Spinal cord (tissue), 10 donors: ENCODE measurements at places on chromosomes 5 and 9.

- DNase-seq: peak; percentile 69
Observed at GRCh38 chr9:78261403-78262001, 25.6 kb downstream of the CEP78 start.

DNA sequence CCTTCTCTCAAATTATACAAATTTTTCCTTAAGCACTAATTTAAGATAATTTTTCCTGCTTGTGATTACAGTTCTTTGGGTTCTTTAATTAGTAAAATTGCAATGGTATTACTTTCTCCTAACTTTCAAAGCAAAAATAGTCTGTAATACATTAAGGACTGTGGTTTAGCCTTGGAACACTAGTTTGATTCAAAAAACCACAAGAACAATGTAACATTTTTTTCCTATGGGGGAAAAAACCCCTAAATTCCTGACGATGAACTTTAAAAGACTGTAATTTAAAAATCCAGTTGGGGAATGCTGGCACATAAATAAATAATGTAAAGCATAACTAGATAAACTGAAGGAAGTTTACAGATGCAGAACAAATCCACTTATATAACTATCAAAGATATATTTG is 65.3 kb downstream of the CDC14B start:
- no peak for DNase-seq

DNA sequence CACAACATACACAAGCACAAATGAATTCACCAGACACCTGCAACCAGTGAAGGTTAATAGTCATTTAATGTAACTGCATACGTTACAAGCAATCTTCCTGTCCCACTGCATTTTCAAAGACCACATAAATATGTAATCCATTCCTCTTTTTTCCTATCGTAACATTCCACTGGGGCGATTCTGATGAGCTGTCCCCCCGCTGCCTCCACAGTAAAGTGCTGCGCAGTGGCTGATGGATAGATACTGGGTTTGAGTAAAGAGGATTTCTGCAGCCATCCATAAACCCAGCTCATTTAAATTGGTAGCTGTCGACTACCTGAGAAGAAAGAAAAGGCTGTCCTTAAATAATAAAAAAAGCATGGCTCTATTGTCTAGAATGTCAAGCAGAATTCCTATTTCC is 181.1 kb downstream of the SPOCK1 start:
- no peak for DNase-seq

DNA sequence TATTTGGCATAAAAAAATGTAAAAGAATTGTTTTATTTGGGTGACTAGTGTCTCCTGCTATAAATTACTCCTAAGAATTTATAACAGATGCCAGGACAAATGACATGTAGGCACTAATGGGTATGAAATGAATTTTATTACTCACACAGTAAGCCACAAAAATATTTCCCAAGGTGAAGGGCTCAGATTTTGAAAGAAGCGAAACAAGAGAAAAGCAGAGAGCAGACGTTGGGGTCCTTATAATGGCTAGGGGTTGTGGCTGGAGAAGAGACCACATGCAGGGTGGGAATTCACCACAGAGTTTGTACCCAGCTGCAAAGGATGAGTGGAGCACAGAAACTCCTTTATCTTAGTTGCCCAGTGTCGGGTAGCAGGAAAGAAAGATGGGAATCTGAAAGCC is 45.0 kb upstream of the PRR16 start:
- no peak for DNase-seq

DNA sequence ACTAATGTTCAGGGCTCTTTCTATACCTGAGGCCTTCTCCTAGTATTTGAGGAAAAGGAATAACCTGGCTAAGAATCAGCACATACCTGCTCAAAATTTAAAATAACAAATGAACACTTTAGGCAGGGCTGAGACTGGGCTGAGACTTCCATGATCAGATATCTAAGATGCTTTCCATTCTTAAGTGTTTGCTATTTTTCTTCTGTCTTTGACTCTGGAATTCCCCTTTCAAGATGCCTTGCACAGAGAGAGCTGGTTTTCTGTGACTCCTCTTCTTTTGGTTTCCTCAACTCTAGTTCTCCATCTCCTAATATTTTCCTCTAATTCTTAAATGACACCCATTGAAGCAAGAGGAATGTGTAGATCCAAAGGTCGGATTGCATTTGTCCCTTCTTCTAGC is 61.1 kb downstream of the DPYSL3 start:
- DNase-seq: no peak

GRCh38 chr5:14930486-14930885 is 58.9 kb upstream of the ANKH start:
- no peak for DNase-seq

DNA sequence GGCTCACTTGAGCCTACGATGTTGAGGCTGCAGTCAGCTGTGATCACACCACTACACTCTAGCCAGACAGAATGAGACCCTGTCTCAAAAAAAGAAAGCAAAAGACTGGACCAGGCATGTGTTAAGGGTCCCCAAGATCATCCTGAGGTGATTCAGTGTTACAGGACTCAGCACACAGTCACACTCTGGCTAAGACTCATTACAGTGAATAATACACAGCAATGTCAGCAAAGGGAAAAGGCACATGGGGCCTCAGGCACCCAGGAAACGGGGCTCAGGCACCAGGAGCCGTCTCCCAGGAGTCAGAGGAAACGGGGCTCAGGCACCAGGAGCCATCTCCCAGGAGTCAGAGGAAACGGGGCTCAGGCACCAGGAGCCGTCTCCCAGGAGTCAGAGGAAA is 39.2 kb upstream of the NRARP start:
- no peak for DNase-seq

DNA sequence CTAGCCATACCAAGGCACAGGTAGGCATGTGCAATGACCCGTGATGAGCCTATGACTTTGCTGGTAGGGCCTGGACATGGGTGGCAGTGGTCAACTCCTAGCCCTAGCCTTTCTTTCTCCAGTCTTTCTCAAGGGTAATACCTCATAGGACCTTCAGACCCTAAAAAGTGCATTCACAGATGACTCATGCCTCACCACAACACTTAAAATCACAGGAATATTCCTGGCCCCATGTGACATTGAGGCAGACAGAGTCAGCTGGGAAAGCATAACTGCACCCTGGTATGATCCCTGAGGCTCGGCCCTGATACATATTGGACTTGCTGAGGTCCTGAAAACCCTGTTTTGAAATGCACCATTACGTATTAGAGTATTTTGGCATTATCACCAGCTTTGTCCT is 449.5 kb downstream of the HINT1 start:
- DNase-seq: no peak

GRCh38 chr5:45382583-45382982 is 313.6 kb downstream of the HCN1 start:
- DNase-seq: no peak
